ENCODE measurements at places on chromosomes 6 and 20. TPM values are rescaled to one million over a fixed set of nuclear protein-coding genes. Genes with fewer than 3 reads are reported as not detected.

TAAR5 gene
- total RNA-seq = not detected

TAGAP gene
- total RNA-seq = not detected

BPIFB2 gene
- not detected for total RNA-seq

- peak; percentile 64 for DNase-seq
These were observed 28.0 kb upstream of the PTGIS start for GRCh38 chr20:49595811-49596561.

DNA sequence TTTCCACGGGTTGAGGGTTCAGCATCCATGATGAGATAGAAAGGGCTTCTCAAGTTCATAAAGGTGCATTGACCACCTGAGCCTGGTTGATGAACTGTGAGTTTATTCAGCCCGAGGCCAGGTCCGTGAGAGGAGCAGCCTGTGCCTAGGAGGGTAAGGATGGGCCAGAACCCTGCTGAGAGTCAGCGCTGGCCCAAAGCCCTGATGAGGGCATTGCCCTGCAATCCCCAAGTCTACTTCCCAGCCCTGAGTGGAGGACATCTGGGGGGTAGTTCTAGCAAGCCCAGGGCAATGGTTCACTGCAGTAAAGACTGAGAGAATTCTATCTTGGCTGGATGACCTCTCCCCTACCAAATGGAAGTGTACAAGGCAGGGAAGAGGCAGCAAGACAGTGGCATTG, 123.3 kb upstream of the NXT1 start:
- no peak for DNase-seq

- DNase-seq = no peak
These were observed 42.5 kb downstream of the PIGU start for GRCh38 chr20:34634392-34634791.

DNA sequence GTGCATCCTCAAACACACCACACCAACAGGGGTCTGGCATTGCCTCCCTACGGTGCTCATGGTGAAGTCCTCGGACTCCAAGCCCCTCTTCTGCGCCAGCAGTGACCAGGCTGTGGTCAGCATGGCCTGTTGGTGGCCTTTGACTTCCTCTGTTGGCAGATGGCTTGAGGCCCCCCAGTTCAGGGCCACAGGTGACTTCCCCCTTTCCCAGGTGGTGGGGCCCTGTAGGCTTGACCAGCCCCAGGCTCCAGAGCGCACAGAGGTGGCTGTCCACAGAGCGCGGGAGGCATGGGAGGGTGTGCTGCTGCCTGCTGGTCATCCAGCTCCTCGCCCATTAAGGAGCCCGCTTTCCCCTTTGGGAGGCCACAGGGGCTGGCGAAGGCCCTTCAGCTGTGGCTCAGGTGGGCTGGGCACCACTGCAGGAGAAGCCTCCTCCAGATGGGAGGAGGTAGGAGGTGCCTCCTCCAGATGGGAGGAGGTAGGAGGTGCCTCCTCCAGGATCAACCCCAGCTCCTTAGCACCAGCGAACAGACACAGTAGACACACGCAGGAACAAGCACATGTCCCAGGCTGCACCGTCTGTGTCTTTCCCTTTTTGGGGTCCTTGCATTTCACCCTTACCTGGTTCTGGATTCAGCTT, 52.1 kb upstream of the BHLHE23 start:
- DNase-seq = no peak

DNA sequence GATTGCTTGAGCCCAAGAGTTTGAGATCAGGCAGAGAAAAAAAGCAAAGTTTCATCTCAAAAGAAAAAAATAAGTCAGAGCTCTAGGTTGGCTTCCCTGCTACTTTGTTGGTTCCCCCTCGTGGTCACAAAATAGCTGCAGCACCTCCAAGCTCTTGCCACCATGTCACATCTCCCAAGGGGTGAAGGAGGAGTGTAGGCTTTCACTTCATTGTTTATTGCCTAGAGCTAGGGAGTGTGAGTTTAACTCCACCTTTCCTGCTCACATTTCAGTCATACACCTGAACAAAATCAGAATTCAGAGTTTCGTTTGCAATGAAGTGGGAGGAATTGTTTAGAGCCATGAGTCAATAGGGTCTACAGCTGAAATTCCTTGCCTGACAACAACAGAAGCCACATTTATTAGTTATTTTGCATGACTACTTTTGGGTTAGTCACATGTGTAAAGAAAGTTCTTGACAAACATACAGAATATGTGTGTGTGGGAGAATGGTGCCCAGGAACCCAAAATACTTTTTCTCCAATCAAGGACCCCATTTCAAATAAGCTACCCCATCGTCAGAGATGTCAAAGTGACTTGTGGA, 56.2 kb upstream of the UFL1 start:
- DNase-seq = no peak

- no peak for DNase-seq
These were observed 720.9 kb downstream of the GRIK2 start for GRCh38 chr6:102114402-102114801.

DNA sequence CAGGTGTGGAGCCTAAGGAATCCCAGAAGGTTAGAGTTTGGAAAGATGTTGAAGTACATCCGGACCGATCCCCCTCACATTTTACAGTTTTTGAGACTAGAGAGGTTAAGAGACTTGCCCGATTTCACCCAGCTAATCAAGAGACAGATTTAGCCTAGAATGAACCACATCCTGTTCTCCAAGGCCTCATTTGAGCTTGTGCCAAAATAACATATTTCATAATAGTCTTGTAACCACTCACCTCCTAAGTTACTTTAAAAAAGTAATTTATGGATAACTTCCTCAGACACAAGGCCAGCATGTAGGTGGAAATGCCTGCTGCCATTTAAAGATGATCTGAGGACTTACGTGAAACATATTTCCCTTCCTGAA, 39.8 kb upstream of the ARHGAP18 start:
- peak; percentile 78 for DNase-seq

DNA sequence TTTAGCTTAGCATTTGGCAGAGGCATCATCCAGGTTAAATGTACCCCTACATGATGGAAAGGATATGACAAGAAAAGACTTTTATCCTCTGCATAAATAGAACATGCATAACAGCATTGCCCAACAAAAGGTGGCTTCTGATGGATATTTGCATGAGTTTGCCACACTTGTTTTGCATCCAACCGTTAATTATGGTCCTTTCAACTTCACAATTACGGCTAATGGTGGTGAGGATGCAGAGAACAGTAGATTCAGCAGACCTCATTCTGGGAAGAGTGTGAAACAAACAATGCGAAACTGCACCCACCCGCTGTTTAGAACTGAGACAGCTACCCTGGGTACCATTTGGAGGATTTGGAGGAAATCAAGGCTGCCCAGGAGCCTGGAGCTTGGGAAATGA, 690.9 kb upstream of the CHD6 start:
- no peak for DNase-seq

DNA sequence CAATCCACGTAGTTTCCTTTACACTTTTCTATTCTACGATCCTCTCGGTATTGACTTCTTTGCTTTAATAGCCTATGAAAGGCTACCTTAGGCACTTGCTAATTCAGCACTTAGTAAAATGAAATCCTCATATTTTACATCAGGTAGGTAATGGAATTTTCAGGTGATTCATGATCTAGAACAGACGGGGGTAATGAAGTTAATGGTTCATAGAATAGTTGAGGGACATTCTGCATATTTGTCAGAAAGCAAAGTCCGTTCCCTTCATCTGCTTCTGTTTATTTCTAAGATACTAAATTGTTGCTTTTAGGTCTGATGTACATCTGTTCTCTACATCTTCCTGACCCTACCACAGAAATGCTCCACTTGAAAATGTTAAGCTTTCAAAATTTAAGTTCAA, 431.7 kb downstream of the CDKAL1 start:
- no peak for DNase-seq

GRCh38 chr20:9301129-9302090, 213.0 kb upstream of the LAMP5 start:
- DNase-seq = peak; percentile 48

GRCh38 chr20:46954490-46955038, 59.9 kb downstream of the EYA2 start:
- no peak for DNase-seq
